NCI-H1436 treated with DMSO at 0.1 percent for 48 hours (cell line): ENCODE measurements at places on chromosomes 12 and 14.

GRCh38 chr12:56932146-56932545 is 2.1 kb downstream of the SDR9C7 start:
- no peak for DNase-seq

GRCh38 chr12:67415473-67415872 is 146.3 kb downstream of the CAND1 start:
- no peak for DNase-seq

DNA sequence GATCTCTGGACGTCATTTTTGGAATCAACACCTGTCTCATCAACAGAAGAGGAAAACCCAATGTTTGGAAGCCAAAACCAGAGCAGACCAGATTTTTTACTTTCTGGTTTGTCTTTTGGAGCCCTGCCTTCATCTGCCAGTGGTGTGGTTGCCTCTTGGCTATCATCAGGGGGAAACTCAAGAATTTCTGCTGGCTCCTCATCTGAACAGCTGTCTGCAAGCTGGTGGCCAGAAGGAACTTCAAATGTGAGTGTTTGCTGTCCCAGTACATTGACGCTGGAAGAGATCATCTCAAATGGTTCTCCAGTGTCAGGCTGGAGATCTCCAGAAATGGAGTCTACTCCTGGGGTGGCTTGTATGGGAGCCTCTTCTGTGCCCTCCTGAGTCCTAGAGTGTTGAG is 13.8 kb downstream of the PLD4 start:
- no peak for DNase-seq

GRCh38 chr14:100737526-100737925 is 10.8 kb downstream of the DLK1 start:
- no peak for DNase-seq

DNA sequence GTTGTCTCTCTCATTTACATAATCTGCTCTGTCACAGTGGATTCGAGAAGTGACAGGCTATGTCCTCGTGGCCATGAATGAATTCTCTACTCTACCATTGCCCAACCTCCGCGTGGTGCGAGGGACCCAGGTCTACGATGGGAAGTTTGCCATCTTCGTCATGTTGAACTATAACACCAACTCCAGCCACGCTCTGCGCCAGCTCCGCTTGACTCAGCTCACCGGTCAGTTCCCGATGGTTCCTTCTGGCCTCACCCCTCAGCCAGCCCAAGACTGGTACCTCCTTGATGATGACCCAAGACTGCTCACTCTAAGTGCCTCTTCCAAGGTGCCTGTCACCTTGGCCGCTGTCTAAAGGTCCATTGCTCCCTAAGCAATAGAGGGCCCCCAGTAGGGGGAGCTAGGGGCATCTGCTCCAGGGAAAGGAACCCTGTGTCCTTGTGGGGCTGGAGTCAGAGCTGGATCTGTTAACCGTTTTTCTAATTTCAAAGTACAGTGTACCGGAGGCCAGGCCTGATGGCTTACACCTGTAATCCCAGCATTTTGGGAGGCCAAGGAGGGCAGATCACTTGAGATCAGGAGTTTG is 5.1 kb downstream of the ERBB3 start:
- DNase-seq = no peak

- DNase-seq = no peak
These were observed 41.7 kb downstream of the NPAS3 start for GRCh38 chr14:32980178-32980901.

- no peak for DNase-seq
These were observed 90.8 kb downstream of the RPS6KA5 start for GRCh38 chr14:90969531-90970166.

GRCh38 chr12:76445462-76445861 is 97.2 kb upstream of the BBS10 start:
- no peak for DNase-seq

DNA sequence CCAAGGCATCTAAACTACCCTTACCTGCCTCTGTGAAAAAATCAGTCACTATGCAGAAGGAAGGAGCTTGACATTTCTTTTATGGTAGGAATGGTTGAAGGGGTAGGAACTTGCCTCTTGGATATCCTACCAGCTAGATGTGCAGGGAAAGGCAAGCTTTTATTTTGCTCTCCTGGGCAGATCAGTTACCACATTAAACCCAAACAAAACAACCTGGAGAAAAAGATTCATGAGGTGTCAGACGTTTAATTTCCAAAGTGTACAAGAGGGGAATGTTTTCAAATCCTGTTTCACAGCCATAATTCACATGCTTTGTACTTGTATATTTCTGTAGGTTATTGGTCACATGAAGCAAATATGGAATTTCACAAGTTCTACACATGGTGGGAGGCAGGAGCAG is 67.0 kb upstream of the IFNG-AS1 start:
- no peak for DNase-seq

DNA sequence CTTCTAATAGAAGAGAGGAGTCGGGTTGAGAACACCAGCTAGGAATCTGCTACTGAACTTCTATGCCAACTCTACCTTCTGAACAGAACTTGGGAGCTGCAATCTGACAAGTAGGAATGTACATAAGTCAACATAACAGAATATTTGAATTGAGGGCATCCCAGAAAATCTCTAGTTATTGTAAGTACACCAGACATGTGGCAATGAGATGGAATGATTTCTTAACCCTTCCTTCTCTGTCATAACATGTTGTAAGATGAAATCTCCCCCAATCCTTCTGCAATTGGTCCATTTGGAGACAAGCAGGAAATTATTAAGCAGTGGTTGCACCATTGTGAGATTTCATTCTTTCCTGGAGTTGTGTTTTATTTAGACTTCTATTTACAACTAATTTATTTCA is 68.7 kb upstream of the TMPO start:
- DNase-seq = no peak

- DNase-seq = no peak
These were observed 37.5 kb downstream of the KCNA1 start for GRCh38 chr12:4947253-4947652.

DNA sequence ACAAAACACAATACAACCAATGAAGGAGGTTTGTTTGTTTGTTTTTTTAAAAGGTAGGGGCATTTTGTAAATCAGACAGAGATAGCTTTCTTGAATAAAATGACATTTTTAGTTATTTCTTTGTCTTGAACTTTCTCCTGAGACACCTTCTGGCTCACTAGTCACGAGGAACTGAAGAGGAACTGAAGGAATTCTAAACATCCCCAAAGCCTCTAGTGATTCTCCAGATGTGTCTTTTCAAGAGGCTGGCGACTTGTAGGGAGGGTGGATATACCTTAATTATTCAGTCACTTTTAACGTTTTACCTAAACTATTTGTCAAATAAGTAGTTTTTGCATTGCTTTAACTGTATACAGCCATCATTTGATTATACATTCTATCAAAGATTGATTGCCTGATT is 211.2 kb upstream of the LRIG3 start:
- no peak for DNase-seq

GRCh38 chr14:24895243-24895583 is 154.7 kb downstream of the STXBP6 start:
- no peak for DNase-seq

DNA sequence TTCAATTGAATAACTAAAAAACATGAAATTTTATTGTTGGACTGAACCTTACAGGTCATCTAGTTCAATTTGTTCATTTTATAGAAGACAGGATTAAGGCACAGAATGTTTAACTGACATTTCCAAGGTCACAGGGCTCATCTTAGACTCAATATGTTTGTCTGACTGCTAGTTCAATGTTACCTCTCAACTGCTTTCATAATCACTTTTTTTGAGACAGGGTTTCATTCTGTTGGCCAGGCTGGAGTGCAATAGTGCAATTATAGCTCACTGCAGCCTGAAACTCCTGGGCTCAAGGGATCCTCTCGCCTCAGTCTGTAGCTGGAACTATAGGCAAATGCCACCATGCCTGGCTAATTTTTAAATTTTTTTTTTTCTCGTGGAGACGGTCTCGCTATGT is 24.4 kb upstream of the ITGA5 start:
- DNase-seq = no peak

DNA sequence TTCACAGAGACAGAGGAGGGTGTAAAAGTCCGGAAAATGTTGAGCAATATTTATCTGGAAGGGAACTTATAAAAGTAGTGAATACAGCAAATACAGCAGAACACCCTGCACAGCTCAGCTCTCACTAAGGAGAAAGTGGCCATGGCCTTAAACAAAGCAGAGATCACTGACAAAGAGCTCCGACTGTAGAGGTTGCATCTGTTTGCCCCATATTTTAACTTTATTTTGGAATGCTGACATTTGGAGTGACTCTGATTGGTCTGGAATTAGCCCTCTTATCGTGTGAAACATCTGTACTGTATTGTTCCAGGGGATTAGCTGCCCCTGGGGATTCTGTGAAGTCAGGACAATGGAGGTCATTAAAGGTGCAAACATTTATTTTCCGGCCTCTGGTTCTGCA is 1275.7 kb upstream of the FLRT2 start:
- DNase-seq = no peak

GRCh38 chr14:95493976-95494375 is 22.5 kb downstream of the SYNE3 start:
- no peak for DNase-seq

- no peak for DNase-seq
These were observed 154.1 kb upstream of the FUT8 start for GRCh38 chr14:65258391-65258790.

DNA sequence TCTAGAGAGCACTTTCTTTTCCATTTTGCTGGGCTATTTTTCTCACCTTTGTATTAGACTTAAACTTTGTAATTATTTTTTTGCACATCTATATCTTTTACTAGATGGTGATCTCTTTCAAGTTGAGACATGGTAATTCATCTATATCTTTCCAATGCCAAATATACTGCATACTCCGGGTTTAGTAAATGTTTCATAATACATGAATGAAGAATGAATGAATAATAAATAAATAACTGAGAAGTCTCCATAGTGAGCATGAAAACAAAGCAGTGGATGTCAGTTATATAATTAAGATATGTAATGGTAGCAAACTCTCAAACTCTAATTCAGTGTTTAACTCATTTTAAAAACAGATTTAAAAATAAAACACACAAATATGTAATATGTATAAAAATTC is 342.5 kb upstream of the KITLG start:
- DNase-seq = no peak

DNA sequence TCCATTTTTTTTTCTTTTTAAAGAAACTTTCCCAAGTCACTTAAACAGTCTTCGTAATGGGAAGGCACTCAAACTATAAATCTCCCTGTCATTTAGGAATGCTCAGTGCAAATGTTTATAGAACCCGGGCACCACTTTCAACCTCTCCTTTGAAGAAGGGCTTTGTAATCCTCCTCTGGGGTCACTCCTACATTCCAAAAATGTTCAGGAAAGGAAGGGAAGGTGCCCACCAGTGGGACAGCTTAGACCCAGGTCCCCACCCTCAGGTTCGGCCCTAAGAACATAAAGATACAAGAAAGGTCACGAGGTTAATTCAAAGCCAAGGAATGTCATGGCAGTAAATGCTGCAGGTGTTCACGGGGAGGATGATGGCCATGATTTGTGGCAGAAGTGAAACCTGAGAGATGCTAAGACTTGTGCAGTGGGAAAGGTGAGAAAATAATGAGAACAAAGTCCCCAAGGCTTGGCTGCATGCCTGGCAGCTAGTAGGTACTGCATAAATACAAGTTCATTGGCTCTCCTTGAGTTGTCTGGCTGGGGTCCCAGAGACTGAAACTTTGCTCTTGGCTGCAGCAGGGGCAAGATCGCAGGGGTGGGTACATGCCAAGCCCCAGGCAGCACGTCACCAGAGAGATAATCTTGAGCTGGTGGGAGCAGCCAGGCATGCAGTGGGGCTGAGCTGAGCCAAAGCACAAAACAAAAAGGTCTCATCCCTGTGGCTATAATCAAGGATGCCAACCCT is 21.1 kb downstream of the KRT18 start:
- DNase-seq = no peak

GRCh38 chr12:74317078-74317601 is 220.5 kb upstream of the ATXN7L3B start:
- DNase-seq = no peak

GRCh38 chr12:65596514-65597091 is 227.7 kb upstream of the HMGA2 start:
- no peak for DNase-seq

DNA sequence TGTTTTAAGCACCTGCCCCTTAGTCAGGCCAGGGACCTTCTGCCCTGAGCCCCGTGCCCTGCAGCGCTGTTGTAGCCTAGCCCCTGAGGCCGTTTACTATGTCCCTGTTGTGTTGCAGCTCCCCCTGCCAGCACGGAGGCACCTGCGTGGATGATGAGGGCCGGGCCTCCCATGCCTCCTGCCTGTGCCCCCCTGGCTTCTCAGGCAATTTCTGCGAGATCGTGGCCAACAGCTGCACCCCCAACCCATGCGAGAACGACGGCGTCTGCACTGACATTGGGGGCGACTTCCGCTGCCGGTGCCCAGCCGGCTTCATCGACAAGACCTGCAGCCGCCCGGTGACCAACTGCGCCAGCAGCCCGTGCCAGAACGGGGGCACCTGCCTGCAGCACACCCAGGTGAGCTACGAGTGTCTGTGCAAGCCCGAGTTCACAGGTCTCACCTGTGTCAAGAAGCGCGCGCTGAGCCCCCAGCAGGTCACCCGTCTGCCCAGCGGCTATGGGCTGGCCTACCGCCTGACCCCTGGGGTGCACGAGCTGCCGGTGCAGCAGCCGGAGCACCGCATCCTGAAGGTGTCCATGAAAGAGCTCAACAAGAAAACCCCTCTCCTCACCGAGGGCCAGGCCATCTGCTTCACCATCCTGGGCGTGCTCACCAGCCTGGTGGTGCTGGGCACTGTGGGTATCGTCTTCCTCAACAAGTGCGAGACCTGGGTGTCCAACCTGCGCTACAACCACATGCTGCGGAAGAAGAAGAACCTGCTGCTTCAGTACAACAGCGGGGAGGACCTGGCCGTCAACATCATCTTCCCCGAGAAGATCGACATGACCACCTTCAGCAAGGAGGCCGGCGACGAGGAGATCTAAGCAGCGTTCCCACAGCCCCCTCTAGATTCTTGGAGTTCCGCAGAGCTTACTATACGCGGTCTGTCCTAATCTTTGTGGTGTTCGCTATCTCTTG is 7.6 kb downstream of the DLK1 start:
- no peak for DNase-seq

DNA sequence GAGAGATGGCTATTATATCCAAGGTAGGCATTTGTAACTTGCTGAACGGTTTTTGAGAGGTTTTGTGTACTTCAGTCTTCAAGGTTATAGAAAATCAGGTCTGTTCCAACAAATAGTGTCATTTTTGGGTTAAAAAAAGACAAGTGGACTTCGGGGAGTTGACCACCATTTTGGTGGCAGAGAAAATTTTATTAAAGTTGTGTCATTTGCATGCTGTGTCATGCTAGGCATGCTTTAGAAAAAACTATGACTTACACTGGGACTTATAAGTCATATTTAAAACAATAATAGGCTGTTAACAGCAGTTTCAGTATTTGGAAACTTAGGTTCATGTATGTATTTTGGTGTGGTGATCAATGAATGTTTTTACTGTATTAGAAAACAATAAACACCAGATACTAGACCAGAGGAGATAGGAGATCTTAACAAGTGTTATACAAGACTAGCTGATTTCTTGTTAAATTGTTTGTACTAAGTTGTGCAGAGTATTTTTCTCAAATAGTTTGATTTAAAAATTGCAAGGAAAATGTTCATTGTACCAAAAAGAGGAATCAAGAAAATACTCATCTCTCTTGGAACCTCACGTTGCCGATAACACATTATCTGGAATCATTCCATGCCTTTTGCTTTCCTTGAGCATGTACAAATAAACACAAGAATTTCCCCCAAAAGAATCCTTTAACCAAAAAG is 1.4 kb downstream of the RAN start:
- DNase-seq = no peak
